ENCODE measurements at places on chromosomes 1 and 21. TPM values are rescaled to one million over a fixed set of nuclear protein-coding genes. Genes with fewer than 3 reads are reported as not detected.

DNA sequence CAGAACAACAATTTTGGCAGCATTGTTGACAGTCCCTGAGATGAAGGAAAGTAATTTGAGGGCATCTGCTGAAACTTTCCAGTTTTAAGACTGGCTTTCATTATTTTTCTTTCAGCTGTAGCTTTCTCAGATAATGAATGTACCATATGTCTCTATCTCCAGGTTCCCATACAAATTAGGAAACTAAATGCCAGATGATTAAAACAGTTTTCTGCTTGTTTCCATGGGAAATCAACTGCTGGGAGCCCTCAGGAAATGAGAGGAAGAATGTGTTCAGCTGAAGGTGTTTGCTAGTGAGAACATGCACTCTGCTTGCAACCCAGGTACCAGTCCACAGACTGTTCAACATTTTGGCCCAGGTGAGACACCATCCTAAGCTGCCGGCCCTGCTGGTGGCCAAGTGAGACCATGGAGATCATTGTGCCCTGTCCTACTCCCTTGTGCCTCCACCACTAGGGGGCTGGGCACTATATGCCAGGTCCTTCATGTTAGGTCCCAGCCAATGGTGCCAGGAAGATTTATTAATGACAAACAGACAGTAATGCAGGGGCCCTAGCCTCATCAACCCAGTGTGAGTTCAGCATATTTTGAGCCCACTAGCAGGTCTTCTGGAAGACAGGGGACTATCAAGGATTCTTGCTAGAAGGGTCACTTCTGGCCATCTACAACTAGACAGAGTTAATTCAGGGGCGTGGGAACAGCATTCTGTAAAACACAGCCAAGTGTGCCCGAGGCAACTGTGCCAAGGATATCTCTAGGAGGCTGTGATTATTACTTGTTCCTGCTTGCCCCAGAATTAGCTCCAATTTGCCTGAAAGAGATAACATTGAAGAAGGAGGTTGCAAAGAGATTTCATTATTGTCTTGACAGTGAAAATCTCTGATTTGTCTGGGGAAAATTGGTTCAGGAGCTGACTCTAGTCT is 17.0 kb upstream of the LRRC8C start:
- no peak overlapping the region for H3K27ac ChIP-seq
- no peaks in the 10 kb centered on the region for H3K4me1 ChIP-seq
- peaks cover 4% of the 10 kb centered on the region for H3K27me3 ChIP-seq
- no peak for DNase-seq
- no peak overlapping the region for H3K4me3 ChIP-seq

DNA sequence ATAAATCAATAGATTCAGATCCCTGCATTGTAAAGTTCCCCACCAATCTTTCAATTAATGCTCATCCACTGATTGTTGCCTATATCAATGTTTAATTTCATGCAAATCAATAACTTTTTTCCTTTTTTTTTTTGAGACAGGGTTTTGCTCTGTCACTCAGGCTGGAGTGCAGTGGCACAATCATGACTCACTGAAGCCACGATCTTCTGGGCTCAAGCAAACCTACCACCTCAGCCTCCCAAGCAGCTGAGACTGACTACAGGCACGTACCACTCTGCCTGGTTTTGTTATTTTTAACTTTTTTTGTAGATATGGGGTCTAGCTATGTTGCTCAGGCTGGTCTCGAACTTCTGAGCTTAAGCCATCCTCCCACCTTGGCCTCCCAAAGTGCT is 25.7 kb downstream of the DIO1 start:
- H3K27me3 ChIP-seq: no peaks in the 10 kb centered on the region
- DNase-seq: no peak
- peak overlapping the region; percentile 69 for H3K27ac ChIP-seq
- no peak overlapping the region for H3K4me3 ChIP-seq
- peaks cover 9% of the 10 kb centered on the region for H3K4me1 ChIP-seq

ZCCHC17 gene
- 31.1 TPM for total RNA-seq

DNA sequence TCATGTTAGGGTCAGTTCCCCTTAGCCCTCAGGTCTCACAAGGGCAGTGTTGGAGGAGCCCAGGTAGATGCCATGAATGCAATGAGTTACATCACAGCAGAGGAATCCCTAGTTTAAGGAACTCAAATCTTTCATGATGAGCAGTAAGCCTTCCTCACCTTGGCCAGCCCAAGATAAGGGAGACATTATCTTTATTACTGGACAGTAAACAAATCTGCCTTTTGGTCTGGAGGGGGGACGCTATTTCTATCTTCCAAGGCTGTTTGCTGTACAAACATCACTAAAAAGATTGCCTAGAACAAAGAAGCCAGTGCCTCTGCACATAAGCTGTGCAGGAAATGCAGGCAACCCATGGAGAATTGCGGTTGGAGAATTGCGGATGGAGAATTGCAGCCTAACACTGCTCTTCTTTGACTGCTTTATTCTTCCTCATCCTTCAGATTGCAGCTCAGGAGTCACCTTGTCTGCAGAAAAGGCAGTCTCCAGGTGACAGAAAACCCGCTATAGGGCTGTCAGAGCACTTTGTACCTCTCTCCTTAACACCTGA is 2.3 kb upstream of the CHI3L1 start:
- no peak overlapping the region for H3K4me3 ChIP-seq
- H3K27ac ChIP-seq: no peak overlapping the region
- no peak for DNase-seq
- H3K27me3 ChIP-seq: peaks cover 15% of the 10 kb centered on the region
- no peaks in the 10 kb centered on the region for H3K4me1 ChIP-seq

- no peaks in the 10 kb centered on the region for H3K4me1 ChIP-seq
- peaks cover 6% of the 10 kb centered on the region for H3K27me3 ChIP-seq
- H3K36me3 ChIP-seq: peaks cover 8% of the 10 kb centered on the region
- no peak overlapping the region for H3K27ac ChIP-seq
- no peak overlapping the region for H3K4me3 ChIP-seq
These were observed 27.7 kb upstream of the VN1R5 start for GRCh38 chr1:247228133-247228532.

- H3K27me3 ChIP-seq: no peaks in the 10 kb centered on the region
- H3K27ac ChIP-seq: no peak overlapping the region
- no peak overlapping the region for H3K4me3 ChIP-seq
- DNase-seq: no peak
These were observed 187.2 kb downstream of the TOMM20 start for GRCh38 chr1:234941321-234942011.

GNAT2 gene
- not detected for total RNA-seq

DNA sequence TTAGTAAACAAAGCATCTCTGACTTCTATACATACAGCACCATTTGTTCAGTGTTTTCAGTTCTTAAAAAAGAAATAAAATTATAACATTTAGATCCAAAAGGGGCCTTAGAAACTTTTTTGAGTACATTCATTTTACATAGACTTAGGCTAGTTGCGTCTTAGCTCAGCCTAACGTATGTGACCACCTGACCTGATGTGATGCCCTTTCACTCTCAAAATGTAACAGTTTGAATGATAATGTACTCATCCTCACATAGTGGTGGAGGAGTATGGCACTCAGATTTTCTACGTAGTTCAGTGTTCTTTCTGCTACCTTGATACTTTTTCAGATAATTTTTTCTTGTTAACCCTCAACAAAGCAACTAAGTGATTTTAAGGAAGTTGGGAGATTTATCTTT is 43.4 kb downstream of the RPRD2 start:
- no peak for DNase-seq
- no peak overlapping the region for H3K27ac ChIP-seq
- no peaks in the 10 kb centered on the region for H3K27me3 ChIP-seq

GRCh38 chr1:206506405-206507283 is 687 bp upstream of the RASSF5 start:
- DNase-seq: peak; percentile 58
- H3K27me3 ChIP-seq: peaks cover 31% of the 10 kb centered on the region
- no peak overlapping the region for H3K27ac ChIP-seq

ST6GALNAC3 gene
- 1.6 TPM for total RNA-seq

CAPN8 gene
- total RNA-seq: not detected

DNA sequence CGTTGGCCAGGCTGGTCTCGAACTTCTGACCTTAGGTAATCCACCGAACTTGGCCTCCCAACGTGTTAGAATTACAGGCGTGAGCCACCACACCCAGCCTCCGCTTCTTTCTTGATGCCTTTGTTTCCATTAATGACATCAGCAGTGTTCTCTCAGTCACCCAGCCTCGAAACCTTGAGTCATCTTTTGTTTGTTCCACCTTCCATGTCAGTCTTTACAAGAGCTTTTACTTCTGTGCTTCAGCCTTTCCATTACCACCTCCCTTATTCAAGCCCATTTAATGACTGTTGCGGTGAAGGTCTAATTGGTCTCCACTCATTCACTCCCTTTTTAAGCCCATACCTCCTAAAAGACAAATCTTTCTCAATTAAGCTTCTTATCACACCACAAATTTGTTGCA is 146.6 kb upstream of the ADGRL2 start:
- DNase-seq: no peak
- H3K27me3 ChIP-seq: no peaks in the 10 kb centered on the region
- H3K4me3 ChIP-seq: no peak overlapping the region
- H3K4me1 ChIP-seq: peaks cover 5% of the 10 kb centered on the region

DNA sequence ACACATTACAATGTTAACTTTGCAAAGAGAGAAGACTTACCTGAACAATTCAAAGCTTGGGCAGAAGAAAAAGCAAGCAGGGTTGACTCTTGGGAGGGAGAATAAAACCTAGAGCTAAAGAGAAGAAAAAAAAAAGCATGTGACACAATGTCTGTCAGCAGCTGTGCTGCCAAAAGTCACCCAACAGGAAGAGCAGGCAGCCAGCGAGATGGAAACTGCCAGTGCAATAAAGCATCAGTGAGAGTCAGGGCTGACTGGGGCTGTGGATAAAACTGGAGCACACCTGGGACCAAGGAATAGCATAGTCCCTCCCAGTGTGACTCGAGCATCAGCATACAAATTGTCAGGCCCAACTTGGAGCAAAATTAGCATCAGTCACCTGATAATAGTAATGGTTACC is 65.0 kb upstream of the SLC22A15 start:
- H3K4me1 ChIP-seq: no peaks in the 10 kb centered on the region
- no peak overlapping the region for H3K4me3 ChIP-seq
- peaks cover 28% of the 10 kb centered on the region for H3K27me3 ChIP-seq
- H3K36me3 ChIP-seq: no peaks in the 10 kb centered on the region
- no peak for DNase-seq
- H3K27ac ChIP-seq: no peak overlapping the region

RABGAP1L gene
- 28.3 TPM for total RNA-seq

CACNA1E gene
- not detected for total RNA-seq

FOXO6 gene
- 3.2 TPM for total RNA-seq

CAMK2N1 gene
- 13.2 TPM for total RNA-seq

HAO2 gene
- total RNA-seq: not detected

MTARC2 gene
- total RNA-seq: 21.3 TPM

DNA sequence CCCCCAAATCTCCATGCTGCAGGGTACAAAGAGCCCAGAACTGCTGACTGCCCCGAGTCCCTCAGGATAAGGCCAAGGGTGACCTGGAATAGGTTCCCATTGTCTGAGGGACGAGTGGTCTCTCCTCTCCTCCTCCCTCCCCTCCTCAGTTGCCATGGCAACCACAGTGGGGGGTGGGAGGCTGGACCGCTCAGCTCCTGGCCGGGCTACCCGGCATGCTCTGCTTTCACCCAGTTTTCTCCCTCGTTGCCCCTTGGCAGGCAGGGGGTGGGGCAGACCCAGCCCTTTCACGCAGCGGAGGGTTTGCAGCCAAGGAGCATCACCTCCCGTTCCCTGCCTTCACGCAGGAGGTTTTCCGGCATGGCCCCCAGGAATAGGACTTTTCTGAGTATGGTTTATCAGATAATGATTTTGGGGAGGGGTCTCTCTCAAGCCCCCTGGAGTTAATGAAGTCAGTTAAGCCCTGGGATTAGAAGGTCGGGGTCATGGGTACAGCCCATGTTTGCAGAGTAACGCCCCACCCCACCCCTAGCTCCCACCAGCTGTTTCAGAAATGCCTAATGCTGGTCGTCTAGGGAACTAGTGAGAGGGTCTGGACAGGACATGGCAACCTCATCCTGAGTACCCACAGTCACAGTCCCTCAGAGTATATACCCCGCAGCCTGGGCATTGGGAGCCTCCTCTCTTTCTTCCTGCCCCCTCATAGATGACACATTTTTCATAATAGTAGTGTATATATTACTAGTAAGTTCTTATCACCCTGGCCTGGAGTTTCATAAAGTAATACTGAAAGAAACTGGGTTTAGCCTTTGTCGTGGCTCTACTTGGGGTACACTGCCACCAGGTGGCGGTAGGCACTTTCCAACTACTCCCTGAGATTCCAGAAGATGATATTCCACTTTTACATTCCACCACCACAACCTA is 20.7 kb downstream of the C1QB start:
- peaks cover 32% of the 10 kb centered on the region for H3K27me3 ChIP-seq
- no peak for DNase-seq
- no peaks in the 10 kb centered on the region for H3K36me3 ChIP-seq
- no peak overlapping the region for H3K27ac ChIP-seq
- H3K4me3 ChIP-seq: no peak overlapping the region

DNA sequence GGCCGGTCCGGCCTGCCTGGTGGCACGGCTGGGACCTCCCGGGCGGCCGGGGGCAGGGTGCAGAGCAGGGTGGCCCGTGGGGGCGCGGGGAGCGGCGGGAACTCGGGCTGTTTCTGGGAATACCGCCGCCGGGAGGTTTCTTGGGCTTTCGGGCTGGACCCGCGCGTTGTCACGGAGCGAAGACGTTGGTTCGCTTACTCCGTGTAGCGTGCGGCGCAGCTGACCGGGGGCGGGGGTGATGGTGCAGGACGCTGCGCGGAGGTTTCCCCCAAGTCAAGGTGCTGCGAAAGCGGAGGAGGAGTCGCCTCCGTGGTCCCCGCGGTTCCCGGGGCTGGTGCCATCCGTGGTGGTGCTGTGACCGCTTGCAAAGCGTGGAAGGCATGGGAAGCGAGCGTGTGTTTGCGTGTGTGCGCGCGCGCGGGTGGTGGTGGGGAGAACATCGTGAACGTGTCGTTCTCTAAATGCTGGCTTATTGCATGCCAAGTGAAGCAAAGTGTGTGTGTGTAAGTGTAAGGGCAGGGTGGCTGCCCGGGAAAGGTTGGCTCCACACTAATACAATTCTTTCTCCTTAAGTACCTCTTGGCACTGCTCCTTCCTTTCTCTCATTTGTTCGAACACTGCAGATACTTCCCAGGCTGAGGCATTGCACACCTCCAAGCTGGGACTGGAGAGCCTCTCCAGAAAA is 1.1 kb downstream of the RYR2 start:
- H3K27ac ChIP-seq: no peak overlapping the region
- H3K4me1 ChIP-seq: peaks cover 17% of the 10 kb centered on the region
- peak overlapping the region; percentile 61 for H3K4me3 ChIP-seq
- H3K27me3 ChIP-seq: peaks cover 49% of the 10 kb centered on the region

TMEM125 gene
- not detected for total RNA-seq

DNA sequence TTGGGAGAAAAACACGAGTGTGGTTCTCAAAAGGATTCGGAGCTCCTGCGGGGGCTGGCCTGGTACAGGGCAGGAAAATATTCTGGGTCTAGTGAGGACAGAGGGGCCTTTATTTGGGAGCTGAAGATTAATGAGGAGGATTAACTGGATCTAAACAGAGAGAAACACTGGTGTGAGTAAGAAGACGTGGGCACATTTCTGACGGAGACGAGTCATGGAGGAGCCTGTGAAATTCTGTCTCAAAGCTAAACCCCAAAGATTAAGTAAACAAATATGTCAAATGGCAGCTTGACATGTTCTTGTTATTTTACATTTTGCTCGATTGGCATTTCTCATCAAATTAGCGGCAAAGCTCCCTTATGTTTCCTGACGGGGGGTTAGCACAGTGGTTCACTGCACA is 12.8 kb downstream of the PROK1 start:
- H3K27ac ChIP-seq: no peak overlapping the region
- H3K4me1 ChIP-seq: peaks cover 5% of the 10 kb centered on the region
- no peaks in the 10 kb centered on the region for H3K27me3 ChIP-seq
- DNase-seq: no peak
- H3K36me3 ChIP-seq: no peaks in the 10 kb centered on the region

Measured in chondrocyte (in vitro differentiated cells).